ENCODE measurements at places on chromosomes 7 and 10.

GRCh38 chr10:57621466-57621865, 646.2 kb downstream of the IPMK start:
- no peak for DNase-seq

DNA sequence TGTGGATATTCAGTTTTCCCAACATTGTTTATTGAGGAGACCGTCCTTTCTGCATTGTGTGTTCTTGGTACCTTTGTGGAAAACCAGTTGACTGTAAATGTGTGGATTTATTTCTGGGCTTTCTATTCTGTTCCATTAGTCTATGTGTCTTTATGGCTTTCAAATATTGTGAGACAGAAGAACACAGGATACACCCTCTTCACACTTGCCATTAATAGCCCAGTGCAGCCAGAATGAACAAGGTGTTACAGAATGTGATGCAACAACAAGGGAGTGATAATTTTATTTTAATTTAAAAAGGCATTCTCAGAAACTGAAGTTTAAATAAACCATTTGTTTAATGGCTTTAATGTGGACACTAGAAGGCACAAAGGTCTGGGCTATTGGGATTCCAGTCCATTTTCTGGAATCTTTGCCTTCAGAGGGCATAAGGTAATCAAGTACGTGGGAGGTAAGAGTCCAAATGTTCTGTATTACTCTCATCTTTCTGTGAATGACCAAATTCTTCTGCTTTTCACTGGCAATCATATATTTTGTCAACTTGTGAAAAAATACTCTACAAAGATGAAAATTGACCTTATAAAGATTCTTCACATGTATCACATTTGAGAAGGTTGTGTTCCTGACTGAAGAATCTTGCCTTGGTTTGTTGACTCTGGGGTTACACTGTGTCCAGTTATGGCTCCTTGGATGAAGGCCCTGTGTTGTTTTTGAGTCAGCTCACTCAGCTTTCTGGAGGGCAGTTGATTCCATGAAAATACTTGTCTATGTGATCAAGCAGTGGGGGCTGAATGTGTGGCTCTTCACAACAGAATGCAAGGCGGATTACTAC, 962.7 kb downstream of the LRMDA start:
- no peak for DNase-seq

DNA sequence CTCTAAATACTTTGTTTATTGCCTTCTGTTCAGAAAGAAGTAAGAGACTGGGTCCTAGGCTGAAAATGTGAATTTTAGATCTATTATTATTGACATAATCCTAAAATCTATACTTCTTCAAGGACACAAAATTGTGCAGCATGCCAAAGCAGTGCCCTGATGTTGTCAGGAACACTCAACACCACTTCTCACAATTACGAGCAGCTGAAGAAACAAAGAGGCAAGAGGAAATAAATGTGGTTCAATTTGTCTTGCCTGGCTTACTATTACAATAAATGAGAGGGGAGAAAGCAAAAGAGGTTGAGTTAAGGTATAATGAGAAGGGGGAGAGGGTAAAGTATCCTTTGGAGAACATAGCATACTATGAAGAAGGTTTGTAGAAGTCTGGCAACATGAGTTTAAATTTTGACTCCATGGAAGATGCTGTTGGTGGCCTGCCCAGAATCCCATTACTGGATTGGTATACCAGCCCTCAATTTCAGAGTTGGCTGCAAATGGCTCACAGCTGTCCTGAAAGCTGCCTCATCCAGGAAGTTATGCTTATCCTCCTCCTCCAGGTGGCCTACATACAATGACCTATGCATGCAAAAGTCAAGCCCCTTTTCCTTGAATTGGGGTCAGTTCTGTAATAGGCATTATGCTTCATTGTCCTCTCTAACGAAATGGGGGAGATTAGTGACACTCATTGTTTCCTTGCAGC, 274.6 kb upstream of the SMIM30 start:
- DNase-seq, result no peak

- no peak for DNase-seq
Observed at GRCh38 chr7:156612930-156613329, 27.6 kb upstream of the RNF32 start.

DNA sequence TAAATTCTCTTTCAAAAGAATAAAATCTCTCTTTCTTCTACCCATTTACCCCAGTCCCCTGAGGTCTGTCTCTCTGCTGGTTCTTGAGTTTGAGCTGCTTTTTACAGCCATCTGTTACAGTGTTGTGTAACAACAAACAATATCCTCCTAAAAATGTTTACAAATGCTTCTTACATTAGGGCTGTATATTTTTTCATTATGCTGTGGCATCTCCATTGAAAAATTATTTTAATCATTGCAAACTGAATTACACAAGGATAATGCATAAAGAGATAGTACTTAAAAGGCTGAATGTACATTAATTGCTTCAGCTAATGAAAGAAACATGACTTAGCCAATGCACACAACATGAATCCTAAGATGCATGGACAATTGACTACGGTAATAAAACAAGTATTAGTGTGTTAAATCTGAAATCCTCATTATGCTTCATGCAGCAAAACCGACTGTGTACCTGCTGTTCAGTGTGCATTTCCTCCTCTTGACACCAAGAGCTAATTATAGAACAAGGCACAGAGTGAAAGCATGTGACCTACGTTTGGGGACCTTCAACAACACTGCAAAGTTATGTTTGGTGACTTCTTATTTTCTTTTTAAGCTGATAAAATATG, 181.7 kb upstream of the RHOBTB1 start:
- no peak for DNase-seq
